Stimulated activated CD8-positive, alpha-beta memory T cell treated with anti-CD3 and anti-CD28 coated beads, Interleukin-7, amount 100 ng/mL, for 1 hour (primary cell): ENCODE measurements at places on chromosomes 6 and 20.
A peak's percentile ranks its signal among the peaks of the same experiment; 100 is the strongest.

GRCh38 chr6:38797391-38797790 is 82.3 kb downstream of the DNAH8 start:
- DNase-seq = no peak

DNA sequence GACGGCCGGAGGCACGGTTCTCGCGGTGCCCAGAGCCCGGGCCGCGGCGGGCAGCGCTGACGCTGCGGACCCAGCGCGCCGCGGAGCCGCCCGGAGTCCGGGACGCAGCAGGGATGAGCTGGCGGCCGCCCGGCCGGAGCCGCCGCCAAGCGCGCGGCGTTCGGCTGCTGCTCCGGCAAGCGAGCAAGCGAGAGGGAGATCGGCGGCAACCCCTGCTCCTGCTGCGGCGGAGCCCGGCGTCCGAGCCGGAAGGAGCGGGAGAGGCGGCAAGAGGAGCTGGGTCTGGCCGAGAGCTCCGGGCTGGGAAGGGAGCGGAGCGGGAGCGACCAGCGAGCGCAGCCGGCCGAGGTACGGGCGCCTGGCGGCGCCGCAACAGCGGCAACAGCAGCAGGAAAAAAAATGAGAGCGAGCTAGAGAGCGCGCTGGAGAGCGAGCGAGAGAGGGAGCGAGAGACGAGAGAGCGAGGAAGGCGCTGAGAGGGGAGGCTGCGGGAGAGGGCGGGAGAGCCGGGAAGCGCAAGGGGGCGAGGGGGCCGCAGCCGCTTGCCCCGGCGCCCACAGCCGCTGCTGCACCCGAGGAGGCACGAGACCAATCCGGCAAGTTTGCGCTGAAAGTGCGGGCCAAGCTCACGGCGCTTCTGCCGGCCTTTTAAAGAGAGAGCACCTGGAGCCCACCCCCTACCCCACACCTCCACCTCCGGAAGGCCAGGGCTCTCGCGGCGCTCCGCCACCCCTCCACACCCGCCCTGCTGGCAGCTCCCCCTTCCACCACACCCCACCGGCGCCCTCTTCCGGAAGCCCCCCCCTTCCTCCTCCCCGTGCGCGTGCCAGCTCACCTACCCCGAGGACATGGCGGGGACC is 496 bp downstream of the GRM4 start:
- peak; percentile 14 for DNase-seq

DNA sequence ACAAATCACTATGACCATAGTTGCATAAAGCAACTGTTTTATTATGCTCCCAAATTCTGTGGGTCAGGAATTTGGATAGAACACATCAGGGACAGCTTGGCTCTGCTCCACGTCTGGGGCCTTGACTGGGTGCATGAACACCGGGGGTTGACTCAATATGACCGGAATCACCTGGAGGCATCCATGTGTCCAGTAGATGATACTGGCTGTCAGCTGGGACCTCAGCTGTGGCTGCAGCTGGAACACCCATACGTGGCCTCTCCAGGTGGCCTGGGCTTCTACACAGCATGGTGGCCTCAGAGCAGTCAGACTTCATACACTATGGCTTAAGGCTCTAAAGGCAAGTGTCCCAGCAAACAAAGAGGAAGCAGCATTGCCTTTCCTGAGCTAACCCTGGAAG is 113.4 kb downstream of the NRN1 start:
- no peak for DNase-seq

GRCh38 chr6:26359765-26360164 is 5.2 kb upstream of the BTN3A2 start:
- no peak for DNase-seq

DNA sequence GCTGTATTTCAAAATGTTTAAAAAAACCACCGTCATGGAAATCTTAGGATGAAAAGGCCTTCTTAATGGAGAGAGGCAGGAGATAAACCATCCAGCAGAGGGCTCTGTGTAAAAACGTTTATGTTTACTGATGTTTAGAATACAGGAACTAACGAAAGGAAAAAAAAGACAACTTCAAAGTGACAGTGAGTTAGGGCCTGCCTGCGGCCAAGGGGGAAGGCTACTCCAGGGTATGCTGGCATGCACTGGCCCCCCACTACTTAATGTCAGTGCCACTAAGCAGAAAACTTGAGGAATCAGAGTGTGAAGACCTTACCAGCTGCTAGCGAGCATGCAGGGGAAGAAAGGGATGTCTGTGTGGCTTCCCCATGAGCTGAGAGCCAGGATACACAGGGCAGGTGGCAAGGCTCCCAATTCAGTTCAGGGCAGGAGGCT is 47.7 kb downstream of the AKAP7 start:
- DNase-seq = no peak

DNA sequence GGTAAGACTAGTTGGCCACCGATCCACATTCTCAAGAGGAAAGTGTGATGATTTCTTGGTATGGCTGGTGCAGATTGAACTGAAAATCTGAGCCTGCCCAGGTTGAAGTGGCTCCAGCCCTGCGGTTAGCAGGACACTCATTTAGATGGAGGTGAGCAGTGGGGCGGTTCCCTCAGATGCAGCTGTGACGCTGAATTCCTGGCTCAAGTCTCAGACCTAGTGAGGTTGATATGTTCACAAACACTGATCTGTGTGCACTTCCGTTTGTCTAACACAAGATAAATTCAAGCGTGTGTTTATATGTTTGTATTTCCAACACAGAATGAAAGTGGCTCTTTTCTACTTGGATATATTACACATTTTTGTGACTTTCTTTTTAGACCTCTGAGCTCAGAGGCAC is 83.4 kb upstream of the FRMD1 start:
- no peak for DNase-seq

GRCh38 chr6:41546866-41547798 is 951 bp downstream of the FOXP4 start:
- no peak for DNase-seq

DNA sequence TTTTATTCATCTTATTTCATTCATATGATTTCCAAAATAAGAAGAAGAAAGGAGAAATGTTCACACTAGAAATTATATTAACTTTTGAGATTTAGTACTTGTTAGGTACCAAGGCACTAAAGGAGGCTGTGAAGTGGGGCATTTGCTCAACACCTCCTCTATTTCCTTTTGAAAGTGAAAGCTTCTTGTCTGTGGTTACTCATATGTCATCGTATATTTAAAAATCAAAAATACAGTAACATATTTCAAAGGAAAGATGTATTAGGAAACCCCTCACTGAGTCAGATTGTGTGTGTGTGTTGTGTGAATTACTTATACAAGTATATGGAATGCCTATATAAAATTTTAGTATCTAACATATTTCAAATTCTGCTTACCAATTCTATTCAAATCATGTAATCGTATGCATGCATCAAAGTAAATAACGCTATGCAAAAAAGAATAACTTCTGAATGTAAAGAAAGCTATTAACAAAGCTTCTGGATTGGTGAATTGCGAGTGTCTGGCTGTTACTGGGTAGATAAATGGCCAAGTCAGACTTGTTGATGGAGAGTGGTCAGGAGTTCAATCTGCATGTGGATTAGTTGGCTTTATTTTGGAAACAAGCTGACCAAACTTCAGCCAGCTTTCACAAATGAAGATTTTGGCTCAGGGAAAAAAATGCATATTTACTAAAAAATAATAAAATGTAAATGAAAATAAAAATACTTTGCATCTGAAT is 70.9 kb downstream of the PACRG start:
- DNase-seq = no peak

GRCh38 chr6:169851641-169852503 is 100.5 kb downstream of the ERMARD start:
- no peak for DNase-seq

GRCh38 chr20:25160467-25160866 is 35.0 kb upstream of the ENTPD6 start:
- no peak for DNase-seq

DNA sequence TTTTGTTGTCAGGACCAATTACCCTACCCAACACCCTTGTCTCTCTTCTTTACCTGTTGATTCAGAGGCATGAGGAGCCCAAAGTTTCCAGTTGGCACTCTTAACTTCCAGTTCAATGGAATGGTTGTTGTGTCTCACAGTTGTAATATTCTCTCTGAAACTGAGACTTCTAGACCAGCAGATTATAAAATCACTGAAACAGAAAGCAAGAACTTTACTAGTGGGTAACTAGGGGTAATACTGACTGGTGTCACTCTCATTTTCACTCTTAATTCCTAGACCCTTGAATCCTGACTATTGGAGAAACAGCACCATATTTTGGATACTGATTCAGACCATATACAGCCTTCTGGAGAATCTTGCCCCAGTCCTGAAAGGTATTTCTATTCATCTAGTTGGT is 140.2 kb upstream of the MMS22L start:
- DNase-seq = no peak

DNA sequence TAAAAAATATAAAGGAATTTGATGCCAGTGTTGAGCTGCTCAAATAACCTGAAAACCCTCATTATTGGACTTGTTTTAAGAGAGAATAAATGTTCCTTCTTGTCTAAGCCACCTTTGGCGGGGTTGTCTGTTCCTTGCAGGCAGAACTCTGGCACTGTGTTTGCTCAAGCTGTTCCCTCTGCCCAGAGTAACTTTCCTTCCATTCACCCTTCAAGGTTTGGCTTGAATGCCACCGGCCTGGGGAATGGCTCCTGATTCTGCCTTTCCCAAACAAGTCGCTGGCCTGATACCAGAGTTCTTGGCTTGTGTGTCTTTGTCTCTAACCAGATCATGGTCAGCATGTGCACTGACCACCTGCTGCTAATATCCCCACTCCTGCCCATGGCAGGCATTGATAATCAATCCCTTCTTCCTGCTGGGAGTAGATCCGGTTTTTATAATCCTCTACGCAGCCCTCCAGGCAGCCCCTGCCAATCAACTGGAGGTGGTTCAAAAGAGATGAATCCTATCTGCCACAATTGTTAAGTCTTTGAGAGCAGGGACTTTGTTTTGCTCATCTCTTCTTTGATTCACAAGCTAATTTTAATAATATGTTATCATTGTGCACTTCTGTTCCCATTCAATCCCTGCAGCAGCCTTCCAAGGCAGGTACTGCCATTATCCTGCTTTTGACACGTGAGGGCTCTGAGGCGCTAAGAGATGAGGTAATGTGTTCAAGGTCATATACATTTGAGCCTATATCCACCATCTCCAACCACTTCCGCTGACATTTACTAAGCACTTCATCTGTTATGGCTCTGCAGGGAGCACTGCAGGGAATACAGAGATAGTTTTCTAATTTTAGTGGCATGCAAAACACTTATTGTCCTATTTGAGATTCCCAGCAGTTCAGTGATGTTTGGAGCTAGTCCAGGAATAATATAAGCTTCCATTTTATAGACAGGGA is 3.1 kb upstream of the CCM2L start:
- DNase-seq = no peak

DNA sequence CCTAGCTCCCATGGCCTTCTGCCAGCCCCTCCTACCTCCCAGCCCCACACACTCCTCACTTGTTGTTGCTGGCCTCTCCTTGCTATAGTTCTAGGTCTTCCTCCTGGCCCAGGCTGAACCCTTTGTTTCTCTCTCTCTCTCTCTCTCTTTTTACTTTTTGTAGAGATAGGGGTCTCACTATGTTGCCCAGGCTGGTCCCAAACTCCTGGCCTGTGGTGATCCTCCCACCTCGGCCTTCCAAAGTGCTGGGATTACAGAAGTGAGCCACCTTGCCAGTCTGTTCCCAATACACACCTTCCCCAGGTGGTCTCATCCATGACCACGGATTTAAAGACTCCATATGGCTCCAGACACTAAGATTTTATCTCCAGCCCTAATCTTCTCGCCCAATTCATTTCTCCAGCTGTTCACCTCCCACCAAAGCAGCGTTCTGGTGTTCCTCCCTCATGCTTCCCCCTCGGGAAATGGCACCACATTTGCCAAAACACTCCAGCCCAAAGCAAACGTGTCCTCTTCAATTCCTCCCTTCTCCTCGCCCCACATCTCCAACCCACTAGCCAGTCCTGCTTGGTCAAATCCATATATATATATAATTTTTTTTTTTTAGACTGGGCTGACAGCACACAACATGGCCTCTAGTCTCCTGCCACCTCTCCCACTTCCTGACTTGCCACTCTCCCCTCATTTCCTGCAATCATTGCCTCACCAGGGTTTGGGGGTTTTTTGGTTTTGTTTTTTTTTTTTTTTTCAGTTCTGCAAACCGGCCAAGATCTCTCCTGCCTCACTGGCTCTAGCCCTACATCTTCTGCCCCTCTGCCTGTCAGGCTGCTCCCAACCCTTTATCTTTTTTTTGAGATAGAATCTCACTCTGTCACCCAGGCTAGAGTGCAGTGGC is 104.4 kb downstream of the NCR2 start:
- no peak for DNase-seq

GRCh38 chr20:46894579-46894958 is at the start of gene EYA2:
EYA2 (plus strand) TSS chr20:46894843; CDS start chr20:46990011, 95,168 bp downstream.
- no peak for DNase-seq

GRCh38 chr6:166946125-166946524 is 10.2 kb downstream of the RNASET2 start:
- DNase-seq = no peak

DNA sequence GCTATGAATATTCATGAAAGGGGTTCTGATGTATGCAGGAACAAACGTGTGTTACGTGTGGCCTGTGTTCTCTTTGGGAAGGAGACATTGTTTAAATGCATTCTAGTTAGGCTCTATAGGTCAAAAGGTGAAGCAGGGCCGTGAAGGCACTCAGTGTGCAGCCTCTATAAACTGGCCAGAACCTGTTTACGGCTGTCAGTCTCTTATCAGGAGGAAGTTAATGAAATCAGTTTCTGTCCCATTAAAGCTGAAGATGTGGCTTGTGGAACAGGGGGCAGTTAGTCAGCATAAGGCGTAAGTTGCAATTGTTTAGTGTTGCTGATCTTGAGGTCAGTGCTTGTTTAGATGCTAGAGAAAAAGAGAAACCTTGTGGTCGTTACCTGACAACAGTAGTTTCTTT is 111.5 kb upstream of the KCNG1 start:
- no peak for DNase-seq

DNA sequence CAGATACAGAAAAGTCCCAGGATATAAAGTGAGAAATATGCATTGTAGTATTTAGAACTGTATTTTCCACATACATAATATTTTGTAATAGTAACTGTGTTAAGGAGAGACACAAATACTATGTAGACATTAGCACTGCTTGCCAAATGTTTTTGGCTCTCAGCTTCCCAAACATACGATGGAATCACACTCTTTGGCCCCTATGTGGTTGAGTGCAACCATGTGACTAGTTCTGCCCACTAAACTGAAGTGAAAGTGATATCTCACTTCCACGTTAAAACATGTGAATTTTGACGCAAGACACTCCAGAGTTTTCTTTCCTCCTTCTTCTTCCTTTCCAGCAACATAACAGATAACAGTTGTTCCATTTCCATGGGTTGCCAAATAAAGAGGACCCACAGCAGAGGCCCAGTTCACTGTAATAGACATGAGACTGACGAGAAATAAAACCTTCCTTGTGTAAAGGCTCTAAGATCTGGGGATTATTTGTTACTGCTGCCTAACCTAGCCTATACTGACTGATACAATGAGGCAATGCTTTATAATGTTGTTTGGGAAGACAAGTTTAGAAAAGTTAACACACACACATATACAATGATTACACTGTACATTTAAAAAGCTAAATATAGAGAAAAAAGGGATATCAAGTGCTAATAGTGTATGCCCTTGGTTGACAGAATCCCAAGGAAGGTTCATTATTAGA is 97.2 kb downstream of the PTPRT start:
- no peak for DNase-seq

DNA sequence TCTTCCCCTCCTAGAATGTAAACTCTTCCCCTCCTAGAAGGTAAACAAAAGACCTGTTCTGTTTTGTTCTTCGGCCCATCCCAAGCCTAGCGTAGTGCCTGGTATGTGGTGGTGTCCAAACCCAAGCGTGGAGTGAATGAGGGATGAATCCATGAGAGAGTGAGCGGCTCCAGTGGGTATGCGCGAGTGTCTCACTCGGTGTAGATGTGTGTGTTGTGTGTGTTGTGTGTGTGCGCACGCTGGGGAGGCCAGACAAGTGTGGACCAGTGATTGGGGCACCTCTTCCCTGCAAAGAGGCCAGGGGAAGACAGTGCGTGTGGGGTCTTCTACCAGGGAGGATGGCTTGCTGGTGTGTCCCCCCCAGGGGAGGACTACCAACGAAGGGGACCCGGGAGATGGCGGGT is 392 bp upstream of the SLC2A10 start:
- no peak for DNase-seq
